CD4-positive, alpha-beta memory T cell (primary cell): ENCODE measurements at places on chromosomes 6 and 20. TPM values are rescaled to one million over a fixed set of nuclear protein-coding genes. Genes with fewer than 3 reads are reported as not detected.

DNA sequence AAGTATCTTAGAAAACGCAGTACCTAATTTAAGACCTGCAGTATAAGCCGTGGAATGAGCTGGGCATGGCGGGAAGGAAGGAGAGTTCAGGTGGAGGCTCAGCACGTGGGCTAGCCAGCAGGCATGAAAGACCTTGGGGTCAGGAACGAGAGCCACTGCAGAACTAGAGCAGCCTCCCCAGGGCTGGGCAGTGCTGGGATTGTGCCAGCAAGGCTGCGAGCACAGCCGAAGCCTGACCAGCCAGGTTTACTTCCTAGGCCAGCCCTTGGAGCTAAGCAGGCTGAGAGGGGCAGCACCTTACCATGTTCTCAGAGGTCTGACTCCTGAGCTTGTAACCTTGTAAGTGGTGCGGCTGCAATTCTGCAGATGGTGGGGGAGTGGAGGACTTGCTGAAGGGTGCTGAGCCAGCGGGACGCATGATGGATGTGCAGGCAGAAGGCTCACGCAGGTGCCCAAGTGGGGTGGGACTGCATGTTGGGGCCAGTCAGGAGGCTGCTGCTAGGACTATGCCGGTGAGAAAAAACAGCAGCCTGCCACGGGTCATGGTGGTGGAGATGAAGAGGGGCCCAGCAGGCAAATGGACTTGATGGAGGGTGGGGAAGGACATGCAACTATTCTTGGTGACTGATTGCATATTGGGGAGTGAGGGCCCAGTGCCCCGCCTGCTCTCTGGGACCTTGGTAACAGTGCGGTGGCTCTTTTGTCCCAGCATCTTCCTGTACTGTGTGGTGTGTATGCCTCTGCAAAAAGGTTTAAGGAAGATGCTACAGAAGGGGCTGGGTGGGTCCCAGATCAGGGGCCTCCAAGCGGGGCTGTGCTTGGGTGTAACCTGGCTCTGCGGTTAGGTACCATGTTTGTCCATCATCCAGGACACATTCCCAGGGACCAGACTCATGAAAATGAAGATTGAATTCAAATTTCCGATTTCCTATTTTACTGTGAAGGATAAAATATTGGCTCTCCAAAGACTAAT lies 37.6 kb upstream of the IRF4 start:
- DNase-seq = no peak

DNA sequence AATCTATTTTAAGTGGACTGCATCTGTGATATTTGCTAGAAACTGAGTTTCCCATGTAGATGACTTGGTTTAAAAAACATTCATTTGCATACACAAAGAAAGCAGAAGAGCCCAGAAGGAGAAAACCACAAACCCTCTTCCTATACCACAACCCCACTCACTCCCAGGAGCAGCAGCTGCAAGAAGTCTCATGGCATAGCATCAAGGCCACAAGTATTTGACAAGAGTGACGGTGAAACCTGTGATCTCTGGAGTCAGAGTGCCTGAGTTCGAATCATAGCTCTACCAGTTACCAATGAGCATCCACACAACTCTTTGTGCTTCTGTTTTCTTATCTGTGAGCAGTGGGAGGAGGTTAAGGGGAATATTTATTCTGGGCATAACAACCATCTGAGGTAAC lies 44.7 kb upstream of the SIRPG start:
- no peak for DNase-seq

- DNase-seq = no peak
These were observed 36.4 kb downstream of the RRBP1 start for GRCh38 chr20:17645546-17646208.

DNA sequence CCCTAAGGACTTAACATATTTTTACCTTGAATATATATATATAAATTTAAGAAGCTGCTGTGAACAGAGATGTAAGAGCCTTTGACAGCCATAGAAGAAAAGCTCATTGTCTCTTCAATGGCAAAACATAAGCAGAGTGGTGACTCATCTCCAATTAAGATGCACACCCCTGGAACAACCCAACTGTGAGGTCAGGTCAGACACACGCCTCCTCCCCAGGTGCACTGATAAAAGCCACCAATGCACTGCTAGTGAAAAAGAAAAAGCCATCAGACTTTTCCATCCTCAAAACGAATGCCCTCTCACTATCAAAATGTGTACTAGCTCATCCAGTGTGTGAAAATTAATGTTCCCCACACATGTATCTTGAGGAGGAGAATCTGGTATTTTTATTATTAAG lies 100.1 kb downstream of the SMLR1 start:
- no peak for DNase-seq

DNA sequence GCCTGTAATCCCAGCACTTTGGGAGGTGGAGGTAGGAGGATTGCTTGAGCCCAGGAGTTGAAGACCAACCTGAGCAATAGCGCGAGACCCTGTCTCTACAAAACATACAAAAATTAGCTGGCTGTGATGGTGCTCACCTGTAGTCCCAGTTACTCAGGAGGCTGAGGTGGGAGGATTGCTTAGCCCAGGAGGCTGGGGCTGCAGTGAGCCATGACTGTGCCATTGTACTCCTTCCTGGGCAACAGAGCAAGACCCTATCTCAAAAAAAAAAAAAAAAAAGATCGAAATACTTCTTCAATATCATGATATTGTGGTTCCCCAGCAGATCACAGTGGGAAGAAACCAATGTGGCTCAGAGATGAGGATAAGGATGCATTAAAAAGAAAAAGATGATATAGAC lies 47.6 kb downstream of the SOBP start:
- no peak for DNase-seq

- DNase-seq = no peak
These were observed 13.0 kb downstream of the UBE2J1 start for GRCh38 chr6:89339565-89339964.

GRCh38 chr6:152338335-152339125 lies 298.6 kb downstream of the SYNE1 start:
- peak; percentile 44 for DNase-seq

DNA sequence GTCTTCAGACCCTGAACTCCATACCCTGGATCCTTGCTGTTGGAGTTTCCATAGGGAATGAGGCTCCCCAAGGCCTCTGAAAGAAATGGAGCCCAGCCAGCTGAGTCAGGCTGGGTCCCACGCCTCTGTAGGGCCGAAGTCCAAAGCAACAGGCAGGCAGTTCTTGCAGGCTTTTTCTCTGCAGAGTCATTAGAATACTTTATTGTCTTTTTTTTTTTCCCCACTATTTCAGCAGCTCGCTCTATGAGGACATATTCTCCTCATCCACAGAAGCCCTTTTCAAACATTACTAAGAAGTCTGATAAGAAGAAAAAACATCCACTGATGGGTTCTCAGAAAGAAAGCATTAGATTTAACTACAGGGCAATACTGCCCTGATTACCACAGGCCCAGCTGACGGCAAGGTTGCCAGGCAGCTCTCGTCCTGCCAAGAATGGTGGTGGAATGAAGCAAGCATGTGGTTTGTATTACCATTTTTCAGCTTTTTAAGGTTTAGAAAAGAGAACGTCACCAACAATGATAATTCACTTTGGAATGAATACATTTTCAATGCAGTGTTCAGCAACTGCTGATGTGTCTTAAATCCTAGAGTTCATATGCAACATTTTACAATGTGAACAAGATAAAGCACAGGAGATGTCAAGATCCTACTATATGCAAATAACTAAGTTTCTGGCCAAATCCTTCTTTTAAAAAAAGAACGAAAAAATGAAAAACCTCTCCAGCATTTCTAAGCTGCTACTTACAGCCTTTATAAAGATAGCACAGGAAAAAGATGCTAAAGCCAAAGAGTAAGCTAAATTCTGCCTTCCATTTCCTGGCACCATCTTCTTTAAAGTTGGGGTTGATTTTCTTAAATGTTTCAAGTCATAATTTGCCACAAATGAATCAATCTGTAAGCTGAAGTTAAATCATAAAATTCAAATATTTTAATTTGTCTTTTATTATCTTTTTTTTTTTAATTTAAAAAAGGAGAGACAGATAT lies 223.6 kb upstream of the CITED2 start:
- no peak for DNase-seq

DNA sequence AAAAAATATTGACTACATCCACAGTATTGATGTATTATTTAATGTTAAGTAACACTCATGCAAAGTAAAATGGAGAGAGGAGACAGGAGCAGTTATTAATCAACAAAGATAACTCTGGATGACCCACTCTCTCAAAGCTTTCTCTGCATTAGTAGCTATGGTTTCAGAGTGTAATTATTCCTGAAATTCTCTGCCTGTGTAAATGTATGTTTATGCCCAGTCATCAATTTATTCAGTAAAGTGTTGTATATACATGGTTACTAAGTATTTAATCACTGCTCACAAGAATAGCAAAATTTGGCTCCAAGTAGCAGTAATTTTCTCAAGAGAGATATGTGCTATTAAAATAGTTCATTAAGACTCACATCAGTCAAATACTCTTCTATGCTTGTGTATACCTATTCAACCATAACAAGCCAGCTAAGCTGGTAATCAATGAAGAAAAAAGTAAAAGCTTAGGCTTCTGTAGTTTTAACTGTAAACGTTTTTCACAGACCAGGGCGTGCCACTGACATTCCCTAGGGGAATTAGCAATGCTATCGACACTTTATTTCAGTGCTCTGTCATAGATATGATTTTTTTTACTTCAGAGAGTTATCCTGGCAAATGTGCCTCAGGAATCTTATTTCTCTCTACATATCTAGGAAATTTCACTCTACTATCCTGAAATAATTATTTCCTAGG lies 54.0 kb upstream of the RAB32 start:
- no peak for DNase-seq

DNA sequence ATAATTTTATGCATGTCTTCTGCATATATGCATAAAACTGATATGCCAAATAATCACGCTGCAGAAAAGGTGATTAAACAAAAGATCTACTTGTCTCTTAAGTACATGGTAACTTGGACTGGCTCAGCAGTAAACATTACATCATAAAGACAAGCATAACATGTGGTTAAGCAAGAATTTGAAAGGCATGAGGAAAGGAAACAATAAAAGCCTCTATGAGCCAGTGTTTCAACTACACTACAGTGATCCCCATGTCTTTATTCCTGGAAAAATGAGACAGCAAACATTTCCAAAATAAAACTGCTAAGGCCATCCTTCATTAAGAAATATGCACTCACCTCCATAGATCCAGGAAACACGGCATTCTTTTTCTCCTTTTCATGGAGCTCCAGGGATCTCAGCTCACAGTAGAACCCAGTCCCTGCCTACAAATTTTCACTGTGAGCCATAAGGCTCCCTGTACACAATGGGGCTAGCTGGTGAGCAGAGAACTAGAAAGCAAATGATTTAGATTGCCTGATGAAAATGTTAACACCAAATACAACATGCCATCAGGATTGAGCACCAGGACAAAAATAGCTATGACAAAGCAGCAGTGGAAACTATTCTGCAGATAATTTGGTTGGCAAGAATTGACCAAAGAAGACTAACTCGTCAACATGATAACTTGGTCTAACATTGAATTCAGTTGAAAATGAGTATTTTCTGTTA lies 156.1 kb downstream of the COL21A1 start:
- no peak for DNase-seq

DNA sequence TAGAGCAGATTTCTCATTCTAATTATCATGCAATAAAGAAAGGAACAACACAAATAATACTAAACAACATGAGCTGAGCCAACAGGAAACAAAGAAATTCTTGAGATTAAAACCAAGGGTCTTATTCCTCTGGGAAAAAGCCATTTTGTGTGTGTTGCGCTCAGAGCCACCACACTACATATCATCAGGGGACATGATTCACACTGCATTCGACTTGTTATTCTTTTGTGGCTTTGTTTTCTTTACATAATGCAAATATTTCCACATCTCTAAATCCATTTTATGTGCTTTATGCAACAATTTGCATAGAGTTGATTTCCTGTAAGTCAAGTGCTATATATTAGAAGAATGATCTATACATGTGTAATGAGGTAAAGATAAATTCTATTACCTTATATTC lies 719.6 kb downstream of the TBC1D32 start:
- DNase-seq = no peak

DNA sequence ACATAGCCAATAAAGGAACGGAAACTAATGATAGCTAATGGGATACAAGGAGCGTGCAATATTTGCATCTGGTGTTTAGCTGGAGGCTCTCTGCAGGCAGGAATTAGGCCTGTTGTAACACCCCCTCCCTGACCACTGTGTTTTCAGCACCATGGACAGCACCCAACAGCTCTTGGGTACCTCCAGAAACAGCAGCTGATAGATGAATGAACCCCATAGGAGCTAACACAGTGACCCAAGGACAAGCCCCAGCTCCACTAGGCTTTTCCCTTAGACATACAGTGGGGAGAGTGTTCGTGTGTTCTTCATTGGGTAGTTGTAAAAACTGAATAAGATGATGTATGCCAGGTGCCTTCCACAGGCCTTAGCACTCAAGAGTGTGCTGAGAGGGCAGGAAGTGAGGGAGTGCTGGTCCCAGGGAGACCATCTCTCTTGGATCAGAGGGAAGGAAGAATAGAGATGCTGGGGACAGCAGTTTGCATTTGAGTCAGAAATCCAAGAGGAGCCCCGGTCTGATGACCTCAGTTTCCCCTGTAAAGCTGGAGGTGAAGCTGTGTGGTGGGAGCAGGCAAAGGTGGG lies 161.3 kb downstream of the PHACTR3 start:
- no peak for DNase-seq

- no peak for DNase-seq
These were observed 28.9 kb downstream of the VEGFA start for GRCh38 chr6:43798688-43799444.

DNA sequence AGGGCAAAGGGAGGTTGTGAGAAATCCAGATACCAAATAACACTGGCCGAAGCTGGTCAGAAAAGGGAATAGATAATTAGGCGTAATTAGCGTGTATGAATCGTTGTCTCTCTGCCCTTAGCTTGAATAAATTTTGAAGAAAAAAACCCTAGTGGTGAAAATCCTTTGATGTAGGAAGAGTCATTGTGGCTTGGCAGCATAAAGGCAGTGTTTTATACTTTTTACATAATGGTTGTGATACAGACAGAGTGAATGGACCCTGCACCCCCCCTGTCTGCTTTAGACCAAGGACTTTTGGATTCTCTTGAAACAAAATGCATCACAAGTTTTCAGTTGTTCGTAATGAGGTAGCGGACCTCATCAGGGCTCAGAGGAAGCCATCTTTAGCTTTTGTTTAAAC lies 126.5 kb downstream of the AFG1L start:
- no peak for DNase-seq

Gene AIF1
- polyA plus RNA-seq = 11.0 TPM

Gene PLEKHG1
- 2.1 TPM for polyA plus RNA-seq

Gene KCNQ2
- not detected for polyA plus RNA-seq

Gene PPP1R14C
- polyA plus RNA-seq = not detected

Gene PNPLA1
- not detected for polyA plus RNA-seq

Gene HEY2
- polyA plus RNA-seq = not detected

Gene HLA-F
- 379 TPM for polyA plus RNA-seq
